ENCODE measurements at places on chromosomes 16 and 17.
A peak's percentile ranks its signal among the peaks of the same experiment; 100 is the strongest.

- H3K36me3 ChIP-seq: no peaks in the 10 kb centered on the region
- peak overlapping the region; percentile 94 for H3K27ac ChIP-seq
- no peak overlapping the region for H3K4me3 ChIP-seq
Observed at GRCh38 chr17:77425791-77426641, 285.2 kb downstream of the SEC14L1 start.

GRCh38 chr17:48954300-48954755, 9.7 kb upstream of the SNF8 start:
- no peak for DNase-seq
- H3K27ac ChIP-seq: no peak overlapping the region
- H3K4me1 ChIP-seq: no peaks in the 10 kb centered on the region
- H3K4me3 ChIP-seq: no peak overlapping the region
- H3K36me3 ChIP-seq: no peaks in the 10 kb centered on the region
- no peaks in the 10 kb centered on the region for H3K27me3 ChIP-seq

- no peaks in the 10 kb centered on the region for H3K27me3 ChIP-seq
- no peaks in the 10 kb centered on the region for H3K36me3 ChIP-seq
- no peak overlapping the region for H3K27ac ChIP-seq
- no peaks in the 10 kb centered on the region for H3K4me1 ChIP-seq
- no peak for DNase-seq
Observed at GRCh38 chr17:33534087-33534486, 241.0 kb upstream of the ASIC2 start.

- H3K4me1 ChIP-seq: no peaks in the 10 kb centered on the region
- DNase-seq: peak; percentile 23
- H3K27ac ChIP-seq: no peak overlapping the region
- no peaks in the 10 kb centered on the region for H3K27me3 ChIP-seq
Observed at GRCh38 chr17:73600103-73600871, 44.0 kb downstream of the SDK2 start.

DNA sequence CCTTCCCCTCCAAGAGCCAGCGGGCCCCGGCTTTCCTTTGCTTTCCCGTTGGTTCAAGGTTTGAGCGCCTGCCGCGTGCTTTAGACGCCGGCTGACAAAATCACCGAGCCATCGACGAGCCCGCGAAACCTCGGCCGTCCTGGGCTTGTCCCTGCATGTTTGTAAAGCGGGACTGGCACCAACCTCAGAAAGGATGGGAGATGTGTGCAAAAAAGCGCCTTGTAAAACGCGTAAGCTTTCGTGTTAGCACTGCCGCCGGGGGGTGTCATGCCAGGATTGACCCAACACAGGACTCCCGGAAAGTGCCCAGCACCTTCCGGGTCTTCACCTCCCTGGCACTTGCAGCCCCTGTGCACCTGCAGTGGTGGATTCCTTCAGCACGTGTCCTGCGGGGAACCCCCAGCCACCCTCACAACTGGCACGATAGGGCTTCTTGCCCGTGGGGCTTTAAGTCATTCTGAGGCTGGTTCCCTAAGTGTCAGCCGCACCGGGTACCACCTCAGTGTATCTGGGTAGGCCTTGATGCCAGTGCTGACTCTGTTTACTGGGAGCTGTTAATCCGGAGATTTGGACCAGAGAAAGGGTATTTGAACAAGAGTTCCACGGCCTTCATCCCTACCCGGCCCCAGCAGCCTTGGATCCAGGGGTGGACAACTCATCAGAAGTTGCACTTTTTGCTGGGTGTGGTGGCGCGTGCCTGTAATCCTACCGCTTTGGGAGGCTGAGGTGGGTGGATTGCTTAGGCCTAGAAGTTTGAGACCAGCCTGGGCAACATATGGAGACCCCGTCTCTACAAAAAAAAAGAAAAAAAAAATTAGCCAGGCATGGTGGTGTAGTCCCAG, 817 bp downstream of the NDUFAF8 start:
- H3K4me3 ChIP-seq: peak overlapping the region; percentile 100
- peak overlapping the region; percentile 88 for H3K27ac ChIP-seq
- DNase-seq: no peak
- H3K4me1 ChIP-seq: peaks cover 23% of the 10 kb centered on the region

DNA sequence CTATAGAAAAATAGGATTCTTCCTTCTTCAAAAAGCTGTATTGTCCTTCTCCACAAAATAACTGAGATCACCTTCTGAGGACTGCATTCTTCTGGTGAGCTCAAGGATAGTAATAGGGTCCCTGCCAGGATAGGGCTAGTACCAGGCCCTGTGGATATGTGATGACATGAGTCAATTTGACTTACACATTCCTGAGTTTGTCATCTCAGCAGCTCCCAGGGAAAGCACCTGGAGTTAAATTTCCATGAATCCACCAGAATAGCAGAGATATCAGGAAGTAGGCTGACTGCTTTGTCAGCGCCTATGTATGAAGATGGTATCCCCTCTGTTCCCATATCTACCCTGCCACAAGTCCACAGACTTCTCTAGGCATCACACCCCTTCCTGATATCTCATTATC, 225.8 kb downstream of the PMP22 start:
- no peak for DNase-seq
- no peak overlapping the region for H3K27ac ChIP-seq
- H3K4me1 ChIP-seq: no peaks in the 10 kb centered on the region
- H3K27me3 ChIP-seq: no peaks in the 10 kb centered on the region
- no peaks in the 10 kb centered on the region for H3K36me3 ChIP-seq
- no peak overlapping the region for H3K4me3 ChIP-seq
